ENCODE measurements at places on chromosomes 2 and 18. TPM values are rescaled to one million over a fixed set of nuclear protein-coding genes. Genes with fewer than 3 reads are reported as not detected.

- DNase-seq: no peak
- no peaks in the 10 kb centered on the region for H3K36me3 ChIP-seq
- H3K4me1 ChIP-seq: no peaks in the 10 kb centered on the region
These were observed 153.0 kb downstream of the SEPTIN10 start for GRCh38 chr2:109460553-109461324.

GRCh38 chr2:162365392-162365791 is 21.5 kb downstream of the GCA start:
- no peak overlapping the region for H3K4me3 ChIP-seq
- no peak overlapping the region for H3K27ac ChIP-seq
- no peaks in the 10 kb centered on the region for H3K4me1 ChIP-seq
- no peaks in the 10 kb centered on the region for H3K27me3 ChIP-seq

- H3K36me3 ChIP-seq: peaks cover 3% of the 10 kb centered on the region
- no peak overlapping the region for H3K4me3 ChIP-seq
- H3K27ac ChIP-seq: peak overlapping the region; percentile 31
- H3K4me1 ChIP-seq: peaks cover 18% of the 10 kb centered on the region
These were observed 132.7 kb upstream of the XPO1 start for GRCh38 chr2:61670591-61671501.

SNED1 gene
- total RNA-seq: 7.1 TPM

- H3K27ac ChIP-seq: no peak overlapping the region
- peaks cover 4% of the 10 kb centered on the region for H3K27me3 ChIP-seq
- DNase-seq: no peak
These were observed 292.9 kb downstream of the XIRP2 start for GRCh38 chr2:167181134-167181533.

RGPD3 gene
- 0.09 TPM for total RNA-seq

SPATA3 gene
- not detected for total RNA-seq

All from mesothelial cell of epicardium (in vitro differentiated cells).